KG1 (cell line): ENCODE measurements at places on chromosomes 16 and 17.

GRCh38 chr17:57935833-57936807 lies 19.1 kb downstream of the CUEDC1 start:
- no peak for DNase-seq

DNA sequence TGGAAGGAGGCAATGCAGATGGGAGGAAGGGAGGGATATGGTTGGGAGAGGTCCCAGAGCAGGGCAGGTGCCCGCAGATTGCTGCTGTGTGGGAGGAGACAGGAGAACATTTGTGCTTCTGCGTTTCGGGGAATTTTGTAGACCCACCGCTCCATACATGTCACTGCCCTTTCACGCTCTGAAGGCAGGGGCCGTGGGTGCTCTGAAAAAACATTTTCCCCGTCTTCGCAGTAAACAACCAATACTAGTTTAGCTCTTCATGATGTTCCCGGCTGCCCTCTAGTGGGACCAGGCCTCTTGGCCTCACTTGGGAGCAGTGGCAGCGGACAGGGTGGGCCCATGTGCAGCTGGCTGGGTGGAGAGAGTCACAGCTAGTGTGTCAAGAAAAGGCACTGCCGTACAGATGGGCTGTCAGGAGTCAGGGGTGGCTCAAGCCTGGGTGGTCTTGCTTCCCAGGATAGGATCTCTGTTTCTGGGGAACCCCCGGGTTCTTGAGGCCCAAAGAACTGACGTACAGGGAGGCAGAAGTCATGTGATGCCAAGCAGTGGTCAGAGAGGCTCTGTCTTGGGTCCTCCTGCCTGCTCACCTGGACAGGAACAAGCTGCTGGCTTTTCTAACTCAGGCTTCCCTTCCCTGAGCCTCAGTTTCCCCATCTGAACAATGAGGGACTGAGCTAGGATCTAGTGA lies 46.5 kb upstream of the CPNE2 start:
- no peak for DNase-seq

GRCh38 chr17:56879280-56879679 lies 34.6 kb downstream of the TRIM25 start:
- no peak for DNase-seq

GRCh38 chr17:78780335-78780734 lies 1.7 kb downstream of the CYTH1 start:
- DNase-seq: no peak

- DNase-seq: no peak
These were observed 28.8 kb upstream of the ACSF3 start for GRCh38 chr16:89064606-89065457.

GRCh38 chr16:65200857-65201256 lies 79.0 kb upstream of the CDH11 start:
- DNase-seq: no peak

- DNase-seq: no peak
These were observed 5.0 kb downstream of the CTF1 start for GRCh38 chr16:30901201-30902028.

GRCh38 chr17:78611607-78612006 lies 34.4 kb upstream of the DNAH17 start:
- no peak for DNase-seq

- no peak for DNase-seq
These were observed 762 bp upstream of the RBL2 start for GRCh38 chr16:53433509-53433908.

- no peak for DNase-seq
These were observed 249.7 kb upstream of the TBX2 start for GRCh38 chr17:61149862-61150362.

DNA sequence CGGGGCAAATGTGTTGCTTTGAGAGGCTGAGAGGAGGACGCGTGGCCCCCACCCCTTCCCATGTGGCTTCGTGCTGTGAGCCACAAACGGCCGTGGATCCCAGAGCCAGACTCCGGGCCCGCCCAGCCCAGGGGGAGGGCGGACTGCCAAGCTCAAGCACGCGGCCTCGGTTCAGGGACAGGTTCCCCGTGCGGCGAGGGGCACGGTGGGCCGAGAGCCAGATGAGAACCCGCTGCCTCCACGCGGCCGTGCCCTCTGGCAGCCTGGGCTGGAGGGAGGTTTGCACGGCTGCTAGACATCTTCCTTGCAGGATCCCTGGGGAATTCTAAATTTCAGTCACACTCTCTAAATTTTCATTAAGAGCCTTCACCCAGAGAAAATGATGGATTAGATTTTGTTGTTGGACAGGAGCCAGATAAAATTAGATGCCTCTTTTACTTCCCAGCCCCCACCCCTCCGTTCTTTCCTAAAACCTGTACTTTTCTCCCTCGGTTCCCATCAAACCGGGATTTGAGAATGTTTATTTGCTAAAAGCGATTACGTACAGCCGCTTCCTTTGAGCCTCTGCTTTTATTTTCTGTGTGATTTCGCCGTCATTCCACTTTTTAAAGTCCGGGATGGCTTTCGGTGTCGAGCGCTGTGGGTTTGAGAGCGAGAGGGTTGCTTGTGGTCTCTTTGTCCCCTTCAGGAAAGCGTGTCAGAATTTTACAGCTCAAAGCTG lies 25.0 kb upstream of the GNG13 start:
- no peak for DNase-seq

- no peak for DNase-seq
These were observed 23.3 kb upstream of the NOG start for GRCh38 chr17:56570199-56570598.
